ENCODE measurements at places on chromosomes 1 and 21.

GRCh38 chr1:48073798-48074530 is 76.8 kb upstream of the TRABD2B start:
- no peak for DNase-seq

DNA sequence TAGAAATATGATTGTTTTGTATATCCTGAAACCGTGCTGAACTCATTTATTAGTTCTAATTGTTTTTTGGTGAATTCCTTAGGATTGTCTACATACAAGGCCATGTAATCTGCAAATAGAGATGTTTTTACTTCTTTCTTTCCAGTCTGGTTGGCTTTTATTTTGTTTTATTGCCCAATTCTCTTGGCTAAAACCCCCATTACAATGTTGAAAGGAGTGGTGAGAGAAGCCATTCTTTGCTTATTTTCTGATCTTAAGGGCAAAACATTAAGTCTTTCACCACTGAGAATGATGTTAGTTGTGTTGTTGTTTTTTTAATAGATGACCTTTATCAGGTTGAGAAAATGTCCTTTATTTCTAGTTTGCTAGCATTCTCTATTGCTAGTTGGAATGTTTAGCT is 157.3 kb downstream of the NTMT2 start:
- DNase-seq = no peak

- DNase-seq = peak; percentile 88
Observed at GRCh38 chr1:45584351-45585109, 689 bp downstream of the NASP start.

GRCh38 chr1:160823296-160823695 is 27.3 kb downstream of the LY9 start:
- no peak for DNase-seq

GRCh38 chr21:38915546-38915945 is 109.8 kb downstream of the ETS2 start:
- no peak for DNase-seq

DNA sequence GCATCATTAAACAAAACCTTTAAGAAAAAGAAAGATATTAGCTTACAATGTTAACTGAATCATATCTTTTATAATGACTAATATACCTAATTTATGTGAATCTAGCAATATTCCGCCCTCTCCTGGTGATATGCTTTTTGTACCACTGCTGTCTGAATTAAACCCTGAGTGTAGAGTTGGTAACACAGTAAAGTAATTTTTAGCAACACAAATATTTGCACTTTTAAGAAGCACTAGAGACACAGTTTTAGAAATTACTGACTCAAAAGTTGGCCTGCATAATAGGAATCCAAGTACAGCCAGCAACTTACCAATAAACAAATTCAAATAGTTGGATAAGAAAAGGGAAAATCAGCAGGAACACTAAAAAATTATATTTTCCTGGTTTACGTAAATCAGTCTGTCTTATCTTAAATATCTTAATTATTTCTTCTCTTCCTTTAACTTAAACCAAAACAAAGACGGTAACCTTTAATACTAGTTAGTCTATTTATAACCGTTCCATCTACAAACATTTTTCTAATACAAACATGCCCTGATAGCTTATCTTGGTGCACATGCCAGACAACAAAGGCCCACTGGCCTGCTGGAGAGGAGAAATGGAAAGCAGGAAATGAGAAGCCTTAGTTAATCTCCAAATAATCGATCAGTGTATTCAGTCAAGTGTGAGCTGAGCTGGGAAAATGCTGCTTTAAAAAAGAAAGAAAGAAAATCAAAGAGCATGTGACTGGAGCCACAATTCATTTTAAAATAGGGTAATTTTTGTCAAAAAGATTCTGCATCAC is 246.0 kb downstream of the RERE start:
- no peak for DNase-seq

- no peak for DNase-seq
Observed at GRCh38 chr1:63807046-63807445, 33.2 kb downstream of the ROR1 start.

DNA sequence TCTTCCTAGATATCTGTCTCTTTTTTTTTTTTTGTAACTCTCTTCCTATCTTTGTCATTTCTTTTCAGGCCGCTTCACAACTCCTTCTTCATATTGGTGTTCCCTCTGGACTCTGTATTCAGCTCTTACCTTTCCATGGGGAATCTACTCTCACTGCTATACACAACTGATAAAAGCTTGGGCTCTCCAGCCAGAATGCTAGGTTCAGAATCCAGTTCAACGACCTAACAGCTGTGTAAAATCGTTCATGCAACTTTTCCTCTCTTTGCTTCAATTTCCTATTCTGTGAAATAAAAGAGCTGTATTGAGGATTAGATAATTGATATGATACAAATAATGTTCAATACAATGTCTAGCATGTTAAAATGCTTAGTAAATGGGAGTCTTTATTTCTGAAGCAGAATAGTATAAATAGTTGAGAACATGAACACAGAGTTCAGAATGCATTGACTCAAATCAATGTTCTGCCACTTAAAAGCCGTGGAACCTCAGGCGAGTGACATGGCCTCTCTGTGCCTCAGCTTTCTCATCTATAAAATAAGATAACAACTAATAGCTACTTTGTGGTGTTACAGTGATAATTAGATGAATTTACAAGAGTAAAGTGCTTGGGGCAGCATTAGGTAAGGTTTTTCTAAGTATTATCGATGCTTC is 88.5 kb downstream of the DENND1B start:
- DNase-seq = no peak

- DNase-seq = no peak
Observed at GRCh38 chr1:221565711-221566110, 176.2 kb downstream of the DUSP10 start.

DNA sequence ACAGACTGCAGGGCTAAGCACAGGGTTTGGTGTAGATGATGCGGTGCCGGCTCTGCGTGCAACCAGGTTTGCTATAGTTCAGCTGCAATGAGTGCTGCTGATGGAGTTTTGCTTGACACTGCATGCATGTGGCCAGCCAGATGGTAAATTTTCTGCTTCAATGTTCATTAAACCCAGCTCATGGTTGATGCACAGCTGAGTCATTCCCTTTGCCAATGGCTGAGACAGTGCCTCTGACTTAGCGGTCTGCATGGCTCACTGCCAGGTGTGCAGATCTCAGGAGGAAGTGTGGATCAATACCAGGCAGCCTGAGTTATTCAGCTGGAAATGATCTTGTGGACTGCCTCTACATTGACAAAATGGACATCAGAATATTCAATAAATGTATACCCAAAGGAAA is 172.7 kb upstream of the ZP4 start:
- DNase-seq = no peak

DNA sequence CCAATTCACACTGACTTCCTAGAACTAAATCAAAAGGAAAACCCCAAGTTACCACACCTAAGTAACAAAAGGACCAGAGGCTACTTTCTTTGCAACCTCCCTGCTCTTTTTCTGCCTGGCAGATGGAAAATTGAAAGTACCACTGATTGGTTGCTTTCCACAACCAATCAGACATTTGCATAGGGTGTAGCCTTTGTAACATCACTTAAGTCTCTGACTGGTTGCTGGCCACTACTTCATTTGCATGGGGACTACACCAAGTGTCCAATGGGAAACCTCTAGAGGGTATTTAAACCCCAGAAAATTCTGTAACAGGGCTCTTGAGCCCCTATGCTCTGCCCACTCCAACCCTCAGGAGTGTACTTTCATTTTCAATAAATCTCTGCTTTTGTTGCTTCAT is 365.0 kb downstream of the LTN1 start:
- DNase-seq = no peak

GRCh38 chr1:213120961-213121360 is 69.9 kb downstream of the RPS6KC1 start:
- DNase-seq = no peak

GRCh38 chr1:235708390-235708962 is 58.9 kb upstream of the GNG4 start:
- DNase-seq = no peak

DNA sequence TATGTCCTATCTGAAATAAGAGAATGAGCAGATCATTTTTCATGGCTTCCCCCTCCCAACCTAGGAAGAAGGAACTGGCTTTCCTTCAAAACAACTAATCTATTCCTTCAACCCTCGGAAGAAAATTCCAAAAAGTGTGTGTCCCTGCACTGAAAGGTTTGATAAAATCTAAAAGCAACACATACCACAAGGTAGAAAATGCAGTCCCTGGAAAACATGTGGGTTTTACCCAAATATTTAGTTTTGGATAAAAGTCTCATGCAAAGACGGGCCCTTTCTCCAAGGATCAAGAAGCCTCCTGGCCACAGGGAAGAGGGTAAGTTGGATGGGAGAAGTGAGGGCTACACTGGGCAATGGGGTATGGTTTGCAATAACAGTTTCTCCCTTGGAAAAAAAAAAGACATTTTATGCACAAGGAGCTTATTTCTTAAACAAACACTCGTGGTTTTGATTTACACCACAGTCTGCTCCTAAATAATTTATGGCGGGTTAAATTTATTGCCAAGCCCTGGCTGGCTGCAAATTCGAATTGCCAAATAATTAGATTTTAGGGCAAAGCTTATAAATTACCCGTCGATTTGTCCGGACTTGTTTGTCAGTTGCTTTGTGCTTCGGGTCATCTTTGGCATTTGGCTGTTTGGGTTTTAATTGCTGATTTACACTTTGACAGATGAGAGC is 28.9 kb downstream of the ERI3 start:
- DNase-seq = no peak

- no peak for DNase-seq
Observed at GRCh38 chr1:239735111-239735510, 348.7 kb downstream of the CHRM3 start.

DNA sequence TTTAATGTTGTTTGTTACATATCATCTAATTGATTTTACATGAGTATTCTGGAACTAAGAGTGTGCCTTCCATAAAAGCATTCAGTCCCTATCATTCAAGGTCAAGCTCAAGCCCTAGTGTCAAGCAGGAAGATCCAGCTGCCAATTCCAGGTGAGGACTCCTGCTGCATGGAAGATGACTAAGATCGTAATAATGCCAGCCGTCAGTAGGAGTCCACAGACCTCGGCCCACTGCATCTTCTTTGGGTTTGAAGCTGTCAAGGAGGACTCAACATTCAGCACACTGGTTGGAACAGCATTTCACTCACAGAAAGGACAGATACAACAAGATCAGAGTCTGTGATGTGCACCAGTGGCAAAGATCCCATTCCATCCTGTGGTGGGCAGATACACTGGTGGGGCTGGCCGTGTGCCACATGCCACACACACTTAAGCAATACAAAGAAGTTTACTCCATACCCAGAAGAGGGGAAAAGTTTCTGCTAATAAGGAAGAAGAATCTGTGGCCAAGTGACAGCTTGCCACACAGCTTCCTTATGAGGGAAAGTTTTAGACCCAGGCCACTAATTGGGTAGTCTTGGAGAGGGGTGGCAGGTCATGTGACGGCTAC is 160.4 kb downstream of the PIK3R3 start:
- no peak for DNase-seq

- DNase-seq = no peak
Observed at GRCh38 chr21:17794518-17795145, 24.5 kb downstream of the C21orf91 start.

DNA sequence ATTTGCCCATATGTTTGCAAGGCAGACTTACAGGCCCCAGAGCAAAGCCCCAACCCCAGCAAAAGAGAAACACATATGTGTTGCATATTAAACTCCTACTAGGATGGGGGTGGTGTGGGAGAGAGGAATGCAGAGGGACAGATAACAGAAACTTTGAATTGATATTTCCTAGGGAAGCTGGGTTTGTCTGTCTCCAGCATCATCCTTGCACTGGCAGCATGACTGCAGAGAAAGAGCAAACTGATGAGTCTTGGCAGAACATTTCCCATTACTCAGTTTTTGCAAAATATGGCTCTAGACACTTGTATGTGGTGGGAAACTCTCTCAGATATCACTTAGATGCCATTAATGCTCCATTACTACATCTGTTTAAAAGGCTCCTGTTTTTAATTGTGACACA is 43.8 kb upstream of the MARK1 start:
- DNase-seq = no peak

- DNase-seq = no peak
Observed at GRCh38 chr1:111878091-111878490, 111.4 kb downstream of the KCND3 start.

GRCh38 chr1:69088571-69088970 is 479.2 kb upstream of the LRRC7 start:
- DNase-seq = no peak

Measured in effector CD8-positive, alpha-beta T cell (primary cell).